ENCODE measurements at places on chromosomes 5 and 9. TPM values are rescaled to one million over a fixed set of nuclear protein-coding genes. Genes with fewer than 3 reads are reported as not detected.

GRCh38 chr5:126808521-126808988 is 31.6 kb downstream of the LMNB1 start:
- peaks cover 38% of the 10 kb centered on the region for H3K4me1 ChIP-seq
- H3K27me3 ChIP-seq = no peaks in the 10 kb centered on the region
- peak overlapping the region; percentile 37 for H3K27ac ChIP-seq
- H3K4me3 ChIP-seq = no peak overlapping the region

- no peak overlapping the region for H3K27ac ChIP-seq
- H3K4me3 ChIP-seq = no peak overlapping the region
- H3K27me3 ChIP-seq = no peaks in the 10 kb centered on the region
- H3K36me3 ChIP-seq = no peaks in the 10 kb centered on the region
- no peak for DNase-seq
- no peaks in the 10 kb centered on the region for H3K4me1 ChIP-seq
Measured at GRCh38 chr5:28517691-28518090, 1479.3 kb upstream of the CDH9 start.

GRCh38 chr5:33319841-33320240 is 120.9 kb upstream of the TARS1 start:
- DNase-seq = no peak
- H3K27me3 ChIP-seq = no peaks in the 10 kb centered on the region
- no peak overlapping the region for H3K4me3 ChIP-seq
- H3K4me1 ChIP-seq = no peaks in the 10 kb centered on the region

DNA sequence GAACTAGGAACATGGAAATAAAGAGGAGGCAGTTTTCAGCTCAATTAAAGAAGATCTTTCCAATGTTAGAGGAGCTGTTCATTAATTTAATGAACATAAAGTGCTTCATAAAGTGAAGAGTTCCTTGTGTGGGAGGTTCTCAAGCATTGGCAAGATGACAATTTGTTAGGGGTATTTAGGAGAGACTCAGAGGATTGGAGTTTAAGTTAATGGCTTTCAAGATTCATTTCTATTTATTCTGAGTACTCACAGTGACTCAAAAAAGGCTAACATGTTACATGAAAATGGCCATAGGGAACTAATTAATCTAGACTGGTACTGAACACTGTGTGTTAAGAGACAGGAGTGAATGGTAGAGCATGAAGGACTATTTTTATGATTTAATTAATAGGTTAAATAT is 55.4 kb upstream of the CDH12 start:
- DNase-seq = no peak
- H3K36me3 ChIP-seq = no peaks in the 10 kb centered on the region
- H3K4me3 ChIP-seq = no peak overlapping the region
- H3K27ac ChIP-seq = no peak overlapping the region
- no peaks in the 10 kb centered on the region for H3K27me3 ChIP-seq

DNA sequence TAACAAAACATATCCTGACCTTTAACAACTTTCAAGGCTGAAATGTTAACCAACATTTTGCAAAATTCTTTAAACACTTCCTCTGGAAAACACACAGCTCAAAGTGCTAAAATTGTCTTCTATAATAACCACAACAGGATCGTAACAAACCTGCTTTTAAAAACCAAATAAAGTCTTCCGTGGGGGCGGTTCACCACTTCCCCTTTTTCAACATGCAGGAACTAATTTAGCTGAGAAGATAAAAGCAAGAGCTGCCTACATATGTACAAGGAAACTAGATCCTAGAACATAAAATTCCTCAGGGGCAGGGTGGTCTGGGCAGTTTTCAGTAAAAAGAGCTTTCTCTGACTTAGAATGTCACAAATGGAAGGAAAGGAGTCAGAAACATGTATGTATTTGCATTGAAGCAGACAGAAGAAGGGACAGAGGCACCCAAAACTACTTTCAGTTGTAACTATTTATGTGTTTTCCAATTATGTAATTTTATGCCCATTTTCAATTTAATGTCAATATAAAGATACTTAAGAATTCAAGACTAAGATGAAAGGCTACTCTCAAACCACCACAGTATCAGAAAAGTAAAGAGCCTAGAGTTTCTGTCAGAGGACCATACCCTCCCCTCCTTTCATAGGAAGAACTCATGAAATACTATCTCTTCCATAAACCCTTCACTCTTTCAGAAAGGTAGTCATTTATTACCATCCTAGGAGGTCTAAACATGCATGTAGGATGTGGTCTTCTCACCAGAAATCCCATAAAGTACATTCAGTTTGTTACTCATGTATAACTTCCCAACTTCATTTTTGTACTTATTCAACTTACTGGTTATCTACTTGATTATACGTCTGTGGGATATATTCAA is 185.9 kb upstream of the RASA1 start:
- no peaks in the 10 kb centered on the region for H3K27me3 ChIP-seq
- no peak for DNase-seq
- H3K36me3 ChIP-seq = no peaks in the 10 kb centered on the region

DNA sequence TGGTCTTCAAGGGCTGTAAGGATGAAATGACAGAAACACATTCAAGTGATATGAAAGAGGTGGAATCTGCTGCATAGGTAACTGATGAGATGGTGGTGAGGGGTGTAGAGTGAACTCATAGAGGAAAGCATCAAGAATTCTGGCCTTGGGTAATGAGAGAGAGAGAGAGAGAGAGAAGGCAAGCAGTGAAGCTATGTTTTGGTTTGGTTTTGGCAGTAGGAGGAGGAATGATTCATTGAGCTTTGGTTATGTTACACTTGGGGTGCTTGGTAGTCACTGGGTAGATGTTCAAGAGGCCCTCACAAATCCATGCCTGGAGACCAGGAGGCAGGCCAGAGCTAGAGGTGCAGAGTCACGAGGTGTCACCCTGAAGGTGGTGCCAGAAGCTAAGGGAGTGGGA is 89.5 kb downstream of the EGFLAM start:
- peak overlapping the region; percentile 49 for H3K4me3 ChIP-seq
- H3K4me1 ChIP-seq = peaks cover 19% of the 10 kb centered on the region
- H3K27ac ChIP-seq = no peak overlapping the region
- H3K27me3 ChIP-seq = peaks cover 4% of the 10 kb centered on the region

GRCh38 chr5:169795338-169795737 is 158.3 kb downstream of the DOCK2 start:
- peaks cover 19% of the 10 kb centered on the region for H3K4me1 ChIP-seq
- H3K27me3 ChIP-seq = no peaks in the 10 kb centered on the region
- H3K4me3 ChIP-seq = no peak overlapping the region

DNA sequence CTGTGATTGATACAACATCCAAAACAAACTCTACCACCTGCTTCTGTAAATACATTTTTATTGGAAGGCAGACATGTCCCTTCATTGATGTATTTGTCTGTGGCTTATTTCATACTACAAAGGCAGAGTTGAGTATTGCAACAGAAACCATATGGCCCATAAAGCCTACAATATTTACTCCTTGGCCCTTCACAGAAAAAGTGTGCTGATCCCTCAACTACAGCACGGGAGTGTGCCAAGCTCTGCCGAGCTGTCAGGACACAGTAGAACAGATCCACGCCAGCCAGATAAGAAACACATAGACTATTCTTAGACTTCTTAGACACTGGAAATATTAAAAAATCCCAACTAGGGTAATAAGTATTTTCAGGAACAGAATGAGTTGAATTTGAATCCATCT is 13.2 kb downstream of the TICAM2 start:
- no peak overlapping the region for H3K4me3 ChIP-seq
- no peaks in the 10 kb centered on the region for H3K4me1 ChIP-seq
- H3K36me3 ChIP-seq = peaks cover 2% of the 10 kb centered on the region
- no peak for DNase-seq
- H3K27me3 ChIP-seq = no peaks in the 10 kb centered on the region
- H3K27ac ChIP-seq = no peak overlapping the region

The PCDHGB6 gene
- total RNA-seq = 0.21 TPM

DNA sequence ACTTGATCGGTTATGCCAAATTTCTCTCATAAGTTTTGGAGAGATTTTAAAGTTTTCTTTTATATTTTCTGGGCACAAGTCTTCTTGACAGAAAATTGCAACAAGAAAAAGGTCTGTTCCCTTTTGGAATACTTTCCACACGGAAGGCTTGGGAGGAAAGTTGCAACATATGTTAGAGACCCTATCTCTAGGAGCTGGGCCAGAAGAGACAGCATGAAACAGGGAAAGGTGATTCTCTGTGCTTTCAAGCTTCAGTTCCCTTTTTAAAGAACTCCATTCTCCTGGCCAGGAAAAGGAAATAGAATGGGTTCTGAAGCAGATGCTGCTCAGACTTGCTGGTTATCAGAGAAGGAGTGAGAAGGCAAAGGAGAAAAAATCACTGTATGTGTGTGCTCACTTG is 368.3 kb downstream of the SPATA31D1 start:
- no peaks in the 10 kb centered on the region for H3K4me1 ChIP-seq
- H3K4me3 ChIP-seq = no peak overlapping the region
- H3K27ac ChIP-seq = no peak overlapping the region
- H3K36me3 ChIP-seq = no peaks in the 10 kb centered on the region

- H3K36me3 ChIP-seq = peaks cover 9% of the 10 kb centered on the region
- H3K27me3 ChIP-seq = no peaks in the 10 kb centered on the region
- DNase-seq = no peak
- no peak overlapping the region for H3K27ac ChIP-seq
- H3K4me3 ChIP-seq = no peak overlapping the region
Measured at GRCh38 chr5:15233566-15233965, 266.4 kb upstream of the FBXL7 start.

GRCh38 chr5:68279984-68280383 is 64.4 kb downstream of the PIK3R1 start:
- H3K27ac ChIP-seq = peak overlapping the region; percentile 96
- H3K27me3 ChIP-seq = no peaks in the 10 kb centered on the region
- peaks cover 43% of the 10 kb centered on the region for H3K36me3 ChIP-seq
- peak; percentile 45 for DNase-seq
- H3K4me3 ChIP-seq = peak overlapping the region; percentile 88

DNA sequence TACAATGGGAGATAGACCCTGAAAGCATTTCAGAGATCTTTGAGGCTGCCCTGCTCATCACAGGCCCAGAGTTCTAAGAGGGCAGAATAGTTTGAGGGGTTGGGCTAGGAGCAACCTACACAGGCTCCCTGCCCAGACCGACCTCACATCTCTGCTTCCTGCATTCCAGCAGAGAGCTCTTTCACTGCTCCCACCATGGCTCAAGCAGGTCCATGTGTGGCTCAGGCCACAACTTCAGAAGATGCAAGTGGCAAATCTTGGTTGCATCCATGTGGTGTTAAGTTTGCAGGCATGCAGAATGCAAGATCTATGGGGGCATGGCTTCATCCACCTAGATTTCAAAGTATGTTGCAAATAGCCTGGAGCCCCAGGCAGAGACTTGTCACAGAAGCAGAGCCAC is 39.0 kb downstream of the GDA start:
- no peaks in the 10 kb centered on the region for H3K4me1 ChIP-seq
- DNase-seq = no peak
- H3K27me3 ChIP-seq = peaks cover 28% of the 10 kb centered on the region
- H3K36me3 ChIP-seq = no peaks in the 10 kb centered on the region
- no peak overlapping the region for H3K27ac ChIP-seq
- H3K4me3 ChIP-seq = no peak overlapping the region

The WNK2 gene
- not detected for total RNA-seq

DNA sequence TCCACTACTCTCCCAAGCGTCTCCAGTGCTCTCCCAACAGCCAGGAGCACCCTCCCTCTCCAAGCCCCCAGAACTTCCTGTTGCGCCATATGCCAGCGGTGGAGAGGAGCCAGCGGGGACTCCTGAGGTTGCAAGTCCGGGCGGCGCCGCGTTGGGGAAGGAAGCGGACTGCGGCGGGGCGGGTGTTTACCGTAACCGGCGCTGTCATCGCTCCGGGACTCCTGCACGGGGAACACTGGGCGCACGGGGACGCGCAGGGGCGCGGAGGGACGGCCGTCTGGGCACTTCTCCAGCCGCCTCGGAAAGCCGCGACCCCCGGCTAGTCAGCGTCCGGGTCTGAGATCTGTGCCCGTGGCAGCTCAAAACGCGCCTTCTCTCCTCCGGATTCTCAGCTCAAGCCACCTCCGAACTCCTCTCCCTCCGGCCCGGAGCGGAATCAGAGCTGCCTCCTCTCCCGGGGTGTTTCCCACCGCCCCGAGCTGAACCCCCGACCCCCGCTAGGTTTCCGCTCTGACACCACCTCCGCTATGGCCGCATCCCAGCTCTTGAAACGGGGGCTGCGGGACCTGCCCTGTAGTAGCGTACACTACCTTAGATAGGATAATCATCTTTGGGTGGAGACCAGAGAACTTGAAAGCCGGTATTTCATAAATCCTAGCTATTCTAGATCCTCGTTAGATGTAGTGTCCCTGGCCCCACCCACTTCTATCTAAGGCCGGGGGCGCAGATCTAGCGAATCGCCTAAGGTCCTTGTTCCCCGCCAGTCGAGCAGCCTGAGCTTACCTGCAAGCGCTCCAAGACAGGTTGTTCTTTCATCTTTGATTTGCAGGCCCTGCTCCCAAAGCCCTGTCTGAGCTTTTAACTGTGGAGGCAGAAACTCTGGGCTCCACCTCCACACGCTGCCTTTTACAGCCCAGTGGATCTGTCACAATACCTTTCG is at the start of gene TRPM6:
Gene TRPM6, minus strand, starts transcription at position 881 of the 940 bp plus-strand sequence. Its CDS starts 65 bp downstream, at position 816.
- peaks cover 4% of the 10 kb centered on the region for H3K36me3 ChIP-seq
- H3K27me3 ChIP-seq = peaks cover 48% of the 10 kb centered on the region
- no peak within 1 kb of the TSS for H3K27ac ChIP-seq
- H3K4me1 ChIP-seq = peaks cover 19% of the 10 kb centered on the region
- peak within 1 kb of the TSS; percentile 92 for H3K4me3 ChIP-seq
- DNase-seq = no peak

DNA sequence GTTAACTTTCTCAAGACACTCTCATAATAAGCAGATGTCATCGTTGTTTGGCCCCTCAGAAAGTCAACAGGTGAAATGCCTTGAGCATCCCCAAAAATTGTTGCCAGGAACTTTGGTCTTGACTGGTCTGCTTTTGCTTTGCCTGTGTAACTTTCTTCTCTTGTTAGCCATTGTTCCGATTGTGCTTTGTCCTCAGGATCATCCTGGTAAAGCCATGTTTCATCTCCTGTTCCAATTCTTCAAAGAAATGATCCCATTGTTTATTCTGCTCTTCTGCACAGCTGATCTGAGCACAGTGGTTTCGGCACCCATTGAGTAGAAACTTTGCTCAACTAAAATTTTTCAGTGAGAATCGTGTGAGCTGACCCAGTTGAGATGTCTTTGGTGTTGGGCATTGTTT is 8.1 kb upstream of the ZBED3 start:
- no peak for DNase-seq
- H3K27ac ChIP-seq = no peak overlapping the region
- no peaks in the 10 kb centered on the region for H3K27me3 ChIP-seq

GRCh38 chr9:108186642-108187395 is 669.0 kb downstream of the ACTL7B start:
- no peak overlapping the region for H3K27ac ChIP-seq
- no peaks in the 10 kb centered on the region for H3K36me3 ChIP-seq
- no peaks in the 10 kb centered on the region for H3K4me1 ChIP-seq
- no peaks in the 10 kb centered on the region for H3K27me3 ChIP-seq
- no peak for DNase-seq

Data from naive thymus-derived CD8-positive, alpha-beta T cell (primary cell).